SIG-M5 (cell line): ENCODE measurements at places on chromosomes 6 and 20.

DNA sequence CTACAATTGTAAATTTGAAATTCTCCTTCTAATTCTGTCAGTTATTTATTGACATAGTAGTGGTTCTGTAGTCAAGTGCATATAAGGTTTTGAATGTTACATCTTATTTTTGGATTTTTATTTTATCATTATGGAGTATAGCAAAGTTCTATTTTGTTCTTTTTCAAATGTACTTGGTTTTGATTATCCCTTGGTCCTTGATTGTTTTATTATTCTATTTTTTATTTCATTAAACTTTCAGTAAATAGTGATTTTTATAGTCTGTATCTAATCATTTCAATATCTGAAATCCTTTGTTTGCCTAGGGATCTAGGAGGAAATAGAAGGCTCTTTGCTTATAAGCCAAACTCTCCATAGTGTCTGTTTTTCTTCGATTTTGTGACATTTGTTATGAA, 87.8 kb downstream of the HFE start:
- no peak for DNase-seq

- no peak for DNase-seq
These were observed 309.7 kb downstream of the SLC35F1 start for GRCh38 chr6:118216751-118217150.

- DNase-seq, result no peak
These were observed 6.9 kb upstream of the ADGRB3 start for GRCh38 chr6:68628161-68628560.

- no peak for DNase-seq
These were observed 92.7 kb downstream of the PREX1 start for GRCh38 chr20:48735112-48735511.

- DNase-seq, result no peak
These were observed 4.7 kb downstream of the NPEPL1 start for GRCh38 chr20:58697201-58697866.

DNA sequence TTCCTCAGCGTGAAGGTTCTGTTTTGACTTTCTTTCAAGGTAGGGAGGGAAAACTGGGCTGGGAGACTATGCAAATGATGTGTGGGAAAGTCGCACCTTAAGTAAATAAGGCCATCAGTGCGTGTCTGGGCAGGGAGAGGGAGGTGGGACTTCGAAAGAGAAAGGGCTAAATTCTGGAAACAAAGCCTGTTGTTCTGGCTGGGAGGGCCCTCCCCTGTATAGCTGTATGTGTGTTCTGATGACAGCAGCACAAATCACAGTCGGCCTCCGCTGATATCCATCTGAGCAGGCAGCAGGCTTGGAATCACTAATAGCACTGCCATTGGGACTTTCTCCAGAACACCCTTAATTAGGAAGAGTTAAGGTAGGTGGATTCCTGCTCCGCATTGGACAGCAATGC, 19.2 kb downstream of the JAG1 start:
- DNase-seq, result no peak

GRCh38 chr20:61301711-61302525, 49.9 kb downstream of the CDH4 start:
- no peak for DNase-seq

DNA sequence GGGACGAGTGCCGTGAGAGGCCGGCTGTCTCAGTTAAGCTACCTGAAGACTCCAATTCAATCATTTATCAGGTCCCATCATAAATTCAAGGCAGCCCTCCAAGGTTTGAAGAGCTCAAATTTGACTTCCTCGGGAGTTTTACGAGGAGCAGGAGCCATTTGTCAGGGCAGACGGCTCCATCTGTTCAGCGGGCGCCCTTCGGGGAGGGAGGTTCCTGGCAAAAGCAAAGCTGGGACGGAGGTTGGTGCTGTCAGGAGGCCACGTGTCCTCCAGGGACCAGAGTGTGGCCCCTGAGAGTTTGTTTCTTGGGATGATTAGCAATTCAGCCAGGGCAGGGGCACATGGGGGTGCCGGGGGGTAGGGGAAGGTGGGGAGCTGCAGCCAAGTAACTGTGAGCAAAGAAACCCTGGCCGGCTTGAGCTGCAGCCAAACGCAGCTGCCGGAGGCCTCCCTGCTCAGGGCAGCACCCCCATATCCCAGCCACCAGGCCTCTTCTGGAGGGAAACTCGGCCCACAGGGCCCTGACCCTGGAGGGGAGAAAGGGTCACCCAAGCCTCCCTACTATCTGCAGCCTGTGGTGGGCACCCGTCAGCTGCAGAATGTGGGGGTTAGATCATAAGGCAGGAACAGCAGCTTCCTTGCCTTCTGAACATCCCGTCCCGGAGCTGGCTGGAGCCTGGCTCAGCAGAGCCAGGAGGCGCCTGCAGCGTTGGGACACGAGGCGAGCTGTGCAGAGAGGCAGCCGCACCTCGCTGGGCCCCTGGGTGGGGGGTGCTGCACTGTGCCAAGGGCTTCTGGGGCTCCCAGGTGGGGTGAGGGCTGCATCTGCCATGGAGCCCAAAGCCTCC, 63.6 kb upstream of the GATA5 start:
- no peak for DNase-seq

GRCh38 chr6:165769401-165769800, 106.4 kb upstream of the PDE10A start:
- DNase-seq, result no peak

- no peak for DNase-seq
These were observed 28.2 kb downstream of the SNX5 start for GRCh38 chr20:17940224-17940971.

DNA sequence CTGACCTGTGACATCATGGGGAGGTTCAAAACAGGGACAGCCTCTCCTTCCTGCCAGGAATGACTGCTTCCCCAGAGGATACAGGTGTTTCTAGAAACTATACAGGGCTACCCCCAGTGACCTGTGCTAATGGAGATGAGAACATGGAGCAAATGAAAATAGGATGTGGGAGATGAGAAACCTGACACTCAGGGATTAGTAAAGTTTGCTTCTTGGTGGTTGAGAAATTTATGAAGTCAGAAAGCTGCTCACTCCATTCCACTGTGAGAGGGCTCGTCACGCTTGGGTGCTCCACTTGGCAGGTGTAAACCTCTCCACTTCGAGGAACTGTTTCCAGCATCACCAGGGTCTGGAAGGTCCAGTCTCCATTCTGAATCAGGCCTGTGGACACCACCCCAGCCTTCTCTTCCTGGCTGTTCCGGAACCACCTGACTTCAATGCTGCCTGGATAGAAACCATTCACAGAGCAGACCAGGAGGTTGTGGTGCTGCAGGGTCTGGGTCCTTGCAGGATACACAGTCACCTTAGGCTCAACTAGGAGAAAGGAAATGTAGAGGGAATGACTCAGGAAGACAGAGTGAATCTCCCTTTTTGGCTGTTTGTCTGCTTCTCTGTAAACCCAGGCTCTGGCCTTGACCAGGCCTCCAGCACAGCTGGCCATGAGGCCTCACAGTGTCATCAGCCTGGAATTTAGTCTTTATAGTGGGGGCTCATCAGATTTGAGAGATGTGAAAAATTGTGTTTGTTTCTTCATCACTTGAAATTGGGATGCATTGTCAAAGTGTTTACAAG, 10.8 kb downstream of the HLA-DRB5 start:
- DNase-seq, result no peak

DNA sequence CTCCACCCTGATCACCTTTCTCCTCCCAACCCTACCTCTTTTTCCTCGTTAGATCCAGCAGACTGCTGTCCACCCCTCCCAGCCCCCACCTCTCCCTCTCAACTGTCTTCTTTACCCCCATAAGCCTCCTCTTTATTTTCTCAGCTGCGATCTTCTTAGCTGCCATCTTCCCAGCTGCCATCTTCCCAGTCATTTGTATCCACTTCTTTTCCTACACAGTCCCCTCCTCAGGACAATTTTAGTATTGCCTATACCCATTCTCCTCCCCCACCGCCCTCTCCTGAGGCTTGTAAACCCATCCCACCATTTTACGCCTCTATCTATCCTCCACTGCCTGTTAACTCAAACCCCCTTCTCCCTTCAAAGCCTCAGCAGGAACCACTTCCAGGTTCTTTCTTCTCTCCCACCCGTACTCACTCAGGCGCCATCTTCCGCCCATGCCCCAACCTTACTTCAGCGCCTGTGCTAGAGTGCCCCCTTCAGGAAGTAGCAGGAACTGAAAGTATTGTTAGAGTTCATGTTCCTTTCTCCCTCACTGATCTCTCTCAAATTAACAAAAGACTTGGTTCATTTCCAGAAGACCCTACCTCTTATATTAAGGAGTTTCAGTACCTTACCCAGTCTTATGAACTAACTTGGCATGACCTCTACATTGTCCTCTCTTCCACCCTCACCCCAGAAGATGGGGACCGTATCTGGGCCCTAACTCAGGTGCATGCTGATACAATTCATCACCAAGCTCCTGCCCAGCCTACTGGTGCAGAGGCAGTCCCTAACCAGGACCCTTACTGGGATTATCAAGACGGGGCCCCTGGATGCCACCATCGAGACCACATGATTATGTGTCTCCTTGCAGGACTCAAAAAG, 236.0 kb downstream of the ADGRG6 start:
- DNase-seq, result no peak

DNA sequence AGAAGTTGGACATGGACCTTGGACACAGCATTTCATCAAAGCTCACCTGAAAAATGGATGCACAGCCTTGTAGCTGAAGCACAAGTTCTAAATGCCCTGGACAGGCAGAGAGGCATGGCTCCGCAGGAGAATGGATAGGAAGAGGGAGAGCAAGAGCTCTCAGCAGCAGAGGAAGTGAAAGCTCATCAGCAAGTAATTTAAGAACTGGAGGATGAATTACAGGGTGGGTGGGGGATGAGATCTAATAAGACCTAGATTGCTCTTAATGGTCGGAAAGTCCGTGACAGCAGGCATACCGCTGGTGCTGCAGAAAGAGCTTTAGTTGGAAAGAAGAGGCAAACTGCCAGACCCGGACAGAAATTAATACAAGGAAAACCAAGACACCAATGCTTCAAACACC, 37.3 kb upstream of the SAYSD1 start:
- no peak for DNase-seq

DNA sequence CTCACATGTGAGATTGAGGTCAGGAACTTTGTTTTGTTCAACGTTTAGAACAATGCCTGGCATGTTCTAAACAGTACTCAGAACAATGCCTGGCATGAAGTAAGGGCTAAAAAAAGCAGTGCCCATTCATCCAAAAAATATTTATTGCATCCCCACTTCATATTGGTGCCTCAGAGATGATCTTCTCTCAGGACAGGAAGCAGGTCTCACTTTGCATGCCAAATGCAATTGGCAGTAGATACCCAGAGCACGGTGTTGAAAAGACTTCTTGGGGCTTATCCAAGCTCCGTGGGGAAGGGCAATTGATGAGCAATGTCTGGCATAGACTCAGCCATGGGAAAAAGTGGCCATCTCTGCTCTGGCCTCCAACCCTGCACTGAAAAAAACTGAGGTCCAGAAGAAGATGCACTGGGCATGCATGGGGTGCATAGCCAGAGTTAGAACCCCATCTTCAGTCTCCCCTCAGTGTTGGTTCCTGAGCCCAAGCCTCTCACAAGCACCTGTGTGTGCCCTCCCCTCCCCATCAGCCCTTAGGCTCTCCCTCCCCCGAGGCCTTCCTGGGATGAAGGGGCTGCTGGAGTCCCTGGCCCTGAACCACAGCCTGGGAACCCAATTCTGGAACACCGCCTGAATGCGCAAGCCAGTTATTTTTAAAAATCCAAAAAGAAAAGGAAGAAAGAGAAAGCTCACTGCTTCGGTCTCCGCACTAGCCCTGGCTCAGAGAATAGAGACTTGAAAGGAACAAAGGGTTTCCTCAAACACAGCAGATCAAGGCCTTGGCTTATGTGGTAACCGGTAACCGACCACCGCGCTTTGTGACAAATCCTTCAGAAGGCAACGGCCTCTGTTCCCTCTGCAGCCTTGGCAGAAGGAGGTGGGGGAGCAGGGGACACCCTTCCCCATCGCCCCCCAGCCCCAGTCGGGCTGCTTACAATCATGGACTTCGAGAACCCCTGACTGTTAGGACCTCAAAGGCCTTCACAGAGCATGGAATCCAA, 78.5 kb upstream of the SIRPA start:
- DNase-seq, result no peak

GRCh38 chr6:8086755-8087306, 15.5 kb downstream of the EEF1E1 start:
- no peak for DNase-seq

GRCh38 chr20:12906361-12906760, 102.4 kb upstream of the SPTLC3 start:
- no peak for DNase-seq

- DNase-seq, result no peak
These were observed 17.6 kb downstream of the PRDM1 start for GRCh38 chr6:106103728-106104109.
